H54 (cell line): ENCODE measurements at places on chromosomes 2 and 18.

GRCh38 chr2:147916067-147916466 lies 71.2 kb downstream of the ACVR2A start:
- no peak for DNase-seq

- no peak for DNase-seq
Measured at GRCh38 chr18:13809043-13809430, 14.9 kb upstream of the MC5R start.

- no peak for DNase-seq
Measured at GRCh38 chr18:12279781-12280531, 25.8 kb downstream of the CIDEA start.

DNA sequence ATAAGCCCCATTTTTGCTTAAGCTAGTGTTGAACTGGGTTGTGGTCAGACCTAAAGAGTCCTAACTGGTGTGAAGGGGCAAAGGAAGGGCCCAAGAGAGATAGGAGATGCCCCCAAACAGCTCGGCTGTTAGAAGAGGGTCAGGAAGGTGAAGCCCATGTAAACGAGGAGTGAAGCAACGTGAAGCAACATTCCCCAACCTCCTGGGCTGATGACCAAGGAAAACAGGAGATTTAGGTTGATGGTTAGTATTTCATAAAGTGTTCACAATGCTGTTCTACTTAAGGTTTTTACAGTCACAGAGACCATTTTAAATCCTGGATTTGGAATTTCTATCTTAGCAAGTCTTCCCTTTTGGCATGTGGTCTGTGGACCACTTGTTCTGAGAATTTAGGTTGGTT lies 144.0 kb upstream of the SERPINE2 start:
- no peak for DNase-seq

GRCh38 chr2:38155-38554 lies 8.2 kb downstream of the FAM110C start:
- peak; percentile 43 for DNase-seq

DNA sequence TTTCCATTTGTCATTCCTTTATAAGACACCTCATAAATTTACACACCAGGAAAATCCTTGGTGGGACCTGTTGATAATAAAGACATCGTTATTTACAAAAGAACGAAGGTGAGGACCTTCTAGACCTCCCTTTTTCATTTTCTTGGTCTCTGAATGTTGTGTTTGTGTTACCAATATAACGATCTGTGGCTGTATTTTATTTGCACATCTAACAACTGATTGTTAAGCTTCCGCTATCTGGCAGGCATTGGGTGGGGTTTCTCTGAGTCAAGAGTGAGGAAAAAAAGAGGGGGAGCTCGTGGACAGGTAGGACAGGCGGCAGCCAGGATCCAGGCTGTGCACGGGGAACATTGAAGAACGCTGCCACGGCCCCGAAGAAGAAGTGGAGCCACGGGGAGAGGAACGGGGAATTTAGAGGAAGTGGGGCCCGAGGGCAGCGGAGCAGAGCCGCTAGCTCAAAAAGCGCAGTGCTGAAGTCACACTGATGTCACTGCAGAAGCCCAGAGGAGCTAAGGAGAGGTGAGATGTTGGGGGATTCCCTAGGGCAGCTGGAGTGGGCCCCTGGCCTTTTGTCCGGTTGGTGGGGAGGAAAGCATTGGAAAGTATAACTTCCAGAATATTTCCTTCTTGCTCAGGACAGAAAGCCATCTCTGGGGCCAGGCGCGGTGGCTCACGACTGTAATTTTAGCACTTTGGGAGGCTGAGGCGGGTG lies 20.9 kb upstream of the DNMT3A start:
- no peak for DNase-seq

GRCh38 chr2:145551686-145552085 lies 1031.8 kb upstream of the ZEB2 start:
- no peak for DNase-seq

DNA sequence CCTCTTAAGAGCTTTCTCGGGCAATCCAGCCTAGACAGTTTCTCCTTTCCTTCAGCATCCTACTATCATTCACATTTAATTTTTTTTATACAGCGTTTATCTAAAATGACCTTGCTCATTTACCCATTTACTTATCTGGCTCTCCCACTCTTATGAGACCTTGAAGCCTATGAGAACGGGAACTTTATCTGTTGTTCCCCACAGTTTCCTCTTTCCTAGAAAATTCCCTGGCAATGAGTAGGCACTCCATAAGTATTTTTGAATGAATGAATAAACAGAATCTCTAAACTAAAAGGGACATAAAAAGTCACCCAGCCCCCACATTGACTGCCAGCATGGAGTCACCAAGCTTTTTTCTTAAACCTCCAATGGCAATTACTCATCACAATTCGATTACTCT lies 353.2 kb downstream of the METTL4 start:
- DNase-seq: no peak

DNA sequence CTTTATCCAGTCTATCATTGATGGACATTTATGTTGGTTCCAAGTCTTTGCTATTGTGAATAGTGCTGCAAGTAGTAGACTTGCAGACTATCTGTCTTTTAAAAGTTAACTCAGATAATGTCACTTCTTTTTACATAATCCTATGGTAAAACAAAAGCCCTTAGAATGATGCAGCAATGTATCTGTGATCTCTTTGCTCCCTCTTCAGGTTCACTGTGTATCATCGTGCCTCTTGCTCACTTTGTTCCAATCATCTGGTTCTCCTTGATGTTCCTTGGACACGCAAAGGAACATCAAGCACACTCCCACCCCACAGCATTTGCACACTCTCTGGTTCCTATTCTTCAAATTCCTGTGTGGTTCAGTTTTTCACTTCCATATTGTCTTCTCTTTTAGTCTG lies 472.5 kb upstream of the ZNF804A start:
- DNase-seq: no peak

- no peak for DNase-seq
Measured at GRCh38 chr2:20450201-20450999, 3.5 kb downstream of the RHOB start.

GRCh38 chr18:48646976-48647375 lies 108.1 kb downstream of the CTIF start:
- DNase-seq: no peak

DNA sequence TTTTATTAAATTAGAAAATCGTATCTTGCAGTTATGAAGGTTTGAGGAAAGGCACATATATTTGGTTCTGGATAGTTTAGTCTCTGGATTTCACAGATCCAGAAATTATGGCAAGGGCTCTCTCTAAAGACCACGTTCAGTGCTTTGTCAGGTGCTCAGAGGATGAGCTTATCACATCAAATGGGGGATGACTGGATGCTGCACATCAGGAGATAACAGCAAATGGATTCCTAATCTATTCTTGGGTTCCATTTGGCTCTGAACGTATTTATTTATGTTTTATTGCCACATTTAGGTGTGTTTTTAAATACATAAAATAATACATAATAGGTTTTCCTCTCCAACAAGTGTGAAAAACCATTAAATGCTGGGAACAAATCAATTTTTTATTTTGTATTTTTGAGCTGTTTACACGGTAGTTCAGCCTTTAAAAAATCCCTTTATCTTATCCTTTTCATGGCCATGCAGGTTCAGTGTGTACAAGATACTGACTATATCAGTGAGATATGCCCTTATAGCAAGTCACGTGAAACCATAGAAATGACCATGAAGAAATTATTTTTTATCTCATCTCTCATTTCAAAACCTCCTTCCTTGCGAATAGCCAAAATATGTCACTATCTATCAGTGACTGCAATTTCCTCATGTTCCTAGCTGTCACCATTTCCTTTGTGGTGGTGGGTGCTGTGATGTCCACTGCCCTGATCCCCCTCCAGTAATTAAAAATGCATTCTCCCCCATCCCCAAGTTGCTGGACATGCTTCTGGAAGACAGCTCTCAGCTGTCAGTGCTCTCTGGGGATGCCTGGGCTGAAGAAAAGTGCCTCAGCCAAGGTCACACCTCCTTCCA lies 25.9 kb upstream of the CXCR4 start:
- no peak for DNase-seq

GRCh38 chr18:581096-581495 lies 916 bp downstream of the CETN1 start:
- no peak for DNase-seq

DNA sequence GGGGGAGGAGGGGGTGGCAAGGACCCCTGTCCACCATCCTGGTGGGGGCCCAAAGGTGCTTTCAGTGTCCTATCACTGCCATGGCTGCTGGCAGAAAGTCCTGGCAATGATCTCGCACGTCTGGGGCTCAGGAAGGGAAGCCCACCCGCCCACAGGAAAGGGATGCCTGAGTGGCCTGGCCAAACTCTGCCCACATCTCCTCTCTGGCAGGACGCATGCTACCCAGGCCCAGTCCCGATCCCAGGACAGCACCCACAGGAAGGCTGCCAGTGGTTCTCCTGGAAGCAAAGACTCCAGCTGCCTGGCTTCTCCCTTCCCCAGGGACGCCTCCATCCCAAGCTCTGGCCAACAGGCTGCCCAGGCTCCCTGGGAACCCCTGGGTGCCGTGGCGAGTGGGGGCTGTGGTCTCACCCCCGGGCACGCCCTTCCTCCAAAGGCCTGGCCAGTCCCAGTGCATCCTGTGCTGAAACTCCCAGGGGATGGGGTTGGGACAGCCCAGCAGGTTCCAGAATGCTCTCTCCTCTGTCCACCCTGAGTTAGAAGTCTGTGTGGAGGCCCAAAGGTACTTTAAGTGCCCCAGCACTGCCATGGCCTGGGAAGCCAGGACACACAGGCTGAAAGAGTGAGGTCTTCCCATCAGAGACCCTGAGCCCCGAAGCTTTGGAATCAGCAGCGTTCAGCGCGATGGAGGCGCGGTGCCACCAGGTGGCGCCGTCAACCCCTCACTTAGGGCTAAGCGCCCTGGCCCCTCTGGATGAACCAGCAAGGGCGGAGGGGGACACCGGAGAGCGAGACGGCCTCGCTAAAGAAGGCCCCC lies 29.8 kb upstream of the TAF1B start:
- DNase-seq: peak; percentile 66

DNA sequence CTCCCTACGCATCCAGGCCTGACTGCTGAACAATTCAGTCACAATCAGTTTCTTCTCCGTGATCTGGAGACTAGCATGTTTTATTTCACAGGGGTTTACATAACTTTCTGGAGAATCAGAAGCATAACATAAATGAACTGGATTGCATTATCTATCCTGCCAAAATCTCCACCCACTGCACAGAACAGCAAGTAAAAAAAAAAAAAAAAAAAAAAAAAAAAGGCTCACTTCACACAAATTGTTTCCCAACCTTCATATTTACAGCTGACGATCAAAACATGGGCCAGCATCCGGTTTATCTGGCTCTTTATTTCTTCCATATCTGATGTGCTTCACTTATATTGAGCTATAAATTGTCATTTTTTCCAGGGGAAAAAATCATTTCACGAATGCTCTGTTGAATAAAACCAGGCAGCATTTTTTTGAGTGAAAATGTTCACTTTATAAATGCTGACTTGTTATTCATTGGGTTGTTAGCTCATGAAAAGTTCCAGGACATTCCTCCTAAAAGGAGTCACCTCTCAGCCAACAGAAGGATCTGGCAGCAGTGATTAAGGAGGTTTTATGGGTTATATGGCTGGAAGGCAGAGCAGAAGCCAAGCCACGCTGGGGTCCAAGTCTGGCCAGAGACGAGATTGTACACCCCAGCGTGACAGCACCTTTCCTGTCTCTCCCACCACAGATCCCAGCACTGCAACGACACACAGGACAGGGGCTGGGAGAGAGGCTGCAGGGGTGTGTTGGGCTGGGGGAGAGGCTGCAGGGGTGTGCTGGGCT lies 51.2 kb upstream of the GLI2 start:
- no peak for DNase-seq

- no peak for DNase-seq
Measured at GRCh38 chr18:34280653-34281052, 55.9 kb upstream of the NOL4 start.

GRCh38 chr2:178291703-178292102 lies 97.4 kb downstream of the OSBPL6 start:
- no peak for DNase-seq

DNA sequence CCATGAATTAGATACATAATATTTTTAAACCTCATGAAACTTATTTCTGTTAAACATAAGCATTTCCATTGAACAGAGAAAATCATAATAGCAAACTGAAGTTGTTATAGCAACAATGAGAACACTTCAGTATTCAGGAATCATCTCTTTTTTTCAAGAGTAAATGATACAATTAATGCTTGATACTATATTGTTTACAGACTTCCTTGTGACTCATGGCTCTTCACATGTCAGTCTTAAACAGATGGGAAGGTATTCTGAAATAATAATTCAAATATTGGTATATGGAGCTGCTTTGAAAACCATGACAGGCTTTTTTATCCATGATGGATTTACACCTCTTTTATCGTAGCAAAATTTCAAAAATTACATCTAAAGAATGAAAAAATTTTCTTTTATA lies 226.5 kb upstream of the RBMS1 start:
- DNase-seq: no peak

DNA sequence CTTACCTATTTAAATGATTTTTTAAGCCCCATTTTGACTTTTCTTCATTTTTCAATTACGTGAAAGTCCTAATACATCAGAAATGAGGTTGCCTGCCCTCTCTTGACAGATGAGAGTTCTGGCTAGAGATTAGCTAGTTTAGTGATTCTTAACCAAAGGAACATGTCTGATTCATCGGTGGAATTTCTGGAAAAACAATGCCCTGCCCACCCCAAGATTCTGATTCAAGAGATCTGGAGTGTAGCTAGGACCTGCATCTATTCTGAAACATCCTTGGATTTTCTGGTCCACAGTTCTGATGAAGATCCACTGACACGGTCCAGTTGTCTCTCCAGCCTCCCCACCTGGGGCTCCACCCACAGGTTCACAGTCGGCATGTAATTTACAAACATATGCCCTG lies 111.2 kb downstream of the KLF7 start:
- no peak for DNase-seq

GRCh38 chr2:123040506-123040905 lies 984.6 kb upstream of the CNTNAP5 start:
- DNase-seq: no peak

DNA sequence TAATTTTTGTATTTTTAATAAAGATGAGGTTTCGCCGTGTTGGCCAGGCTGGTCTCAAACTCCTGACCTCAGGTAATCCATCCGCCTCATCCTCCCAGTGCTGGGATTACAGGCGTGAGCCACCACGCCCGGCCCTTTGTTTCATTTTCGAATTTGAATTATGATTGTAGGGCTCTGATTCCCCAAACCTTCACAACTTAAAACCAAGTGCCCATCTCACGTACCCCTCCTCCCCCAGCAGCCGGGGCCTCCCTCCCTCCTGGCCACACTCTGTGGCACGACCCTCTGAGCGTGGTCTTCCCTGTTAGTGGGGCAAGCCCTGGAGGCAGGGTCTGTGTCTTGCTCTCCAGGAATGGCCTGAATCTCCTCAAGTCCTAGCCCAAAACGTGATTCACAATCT lies 166.5 kb downstream of the ASB1 start:
- DNase-seq: no peak

DNA sequence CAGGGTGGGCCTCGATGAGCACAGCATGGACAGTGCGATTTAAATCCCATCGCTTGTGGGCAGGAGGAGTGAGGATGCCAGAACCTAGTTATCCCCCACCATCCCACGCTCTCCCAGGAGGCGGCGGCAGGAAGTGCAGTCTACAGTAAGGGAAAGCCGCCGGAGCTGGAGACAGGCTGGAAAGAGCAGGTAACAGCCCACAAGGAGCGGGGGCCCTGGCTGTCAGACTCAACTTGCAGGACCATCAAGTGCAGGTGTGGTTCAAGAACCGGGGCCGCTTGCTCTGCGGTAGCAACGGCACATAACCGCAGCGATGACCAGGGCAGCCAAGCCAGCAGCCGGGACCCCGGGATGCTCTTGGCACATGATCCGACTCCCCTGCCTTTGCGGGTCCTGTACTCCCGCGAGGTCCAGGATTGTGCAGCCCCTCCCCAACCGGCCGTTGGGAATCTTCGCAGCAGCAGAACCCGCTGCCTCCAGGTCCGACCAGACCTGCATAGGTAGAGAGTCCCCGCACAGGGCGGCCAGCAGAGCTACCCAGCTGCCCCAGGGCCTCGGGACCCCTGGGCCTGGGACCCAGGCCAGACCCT lies 82.1 kb downstream of the BIN1 start:
- no peak for DNase-seq
